ENCODE measurements at places on chromosomes 2 and 18. TPM values are rescaled to one million over a fixed set of nuclear protein-coding genes. Genes with fewer than 3 reads are reported as not detected.

Gene GKN1
- total RNA-seq, result not detected

Gene SERPINB11
- total RNA-seq, result under 0.01 TPM

Gene SCG2
- 0.28 TPM for total RNA-seq

Gene PPIG
- 33.8 TPM for total RNA-seq

Gene CD207
- not detected for total RNA-seq

Gene WNT10A
- total RNA-seq, result 7.5 TPM

Gene TRIM54
- total RNA-seq, result not detected

Gene PLEKHH2
- 0.43 TPM for total RNA-seq

Gene RAB6C
- under 0.01 TPM for total RNA-seq

Gene TRIB2
- 4.4 TPM for total RNA-seq

Gene DSC2
- total RNA-seq, result 226 TPM

Gene C1QL2
- not detected for total RNA-seq

Gene NEU2
- total RNA-seq, result not detected

Gene NOSTRIN
- under 0.01 TPM for total RNA-seq

Gene ZSCAN30
- 14.8 TPM for total RNA-seq

Gene UNC50
- total RNA-seq, result 50.6 TPM

Gene AKAIN1
- total RNA-seq, result not detected

Gene TLX2
- total RNA-seq, result not detected

Gene C2orf80
- not detected for total RNA-seq

Gene SERPINB5
- 470 TPM for total RNA-seq

Gene FTCDNL1
- total RNA-seq, result 2.3 TPM

Gene LYPD6
- 1.4 TPM for total RNA-seq

Gene FER1L5
- under 0.01 TPM for total RNA-seq

Gene ARHGAP15
- not detected for total RNA-seq

Gene MYCN
- total RNA-seq, result not detected

Gene TRIM43
- total RNA-seq, result not detected

Gene SULT1C3
- total RNA-seq, result not detected

Gene PDE11A
- not detected for total RNA-seq

Gene LYG2
- total RNA-seq, result not detected

Gene RNU2-63P
- 51.9 TPM for total RNA-seq

Gene TWIST2
- 4.8 TPM for total RNA-seq

Gene UBXN4
- total RNA-seq, result 60.5 TPM

Gene CCDC85A
- not detected for total RNA-seq

Gene RIT2
- not detected for total RNA-seq

Gene ERICH2
- total RNA-seq, result 1.7 TPM

Gene ANO7
- total RNA-seq, result not detected

Gene VIT
- not detected for total RNA-seq

Gene LIPT1
- 8.9 TPM for total RNA-seq

Gene CREG2
- 3.1 TPM for total RNA-seq

Gene SPATA3
- not detected for total RNA-seq

Gene IL1F10
- total RNA-seq, result 0.34 TPM

Gene C18orf54
- 2.0 TPM for total RNA-seq

Gene CCDC141
- not detected for total RNA-seq

Gene SERTAD2
- total RNA-seq, result 25.2 TPM

Gene C2orf81
- 0.85 TPM for total RNA-seq

Gene POTEI
- total RNA-seq, result not detected

Gene SERPINB13
- total RNA-seq, result 16.7 TPM

Gene POU3F3
- not detected for total RNA-seq

Gene TMEM17
- total RNA-seq, result 1.7 TPM

Gene PKP4
- 55.0 TPM for total RNA-seq

Gene OR6B2
- total RNA-seq, result not detected

Gene KLHL29
- 9.9 TPM for total RNA-seq

Gene ELOA2
- total RNA-seq, result not detected

Gene ACMSD
- not detected for total RNA-seq

Gene PTPRN
- total RNA-seq, result not detected

Gene ST8SIA3
- not detected for total RNA-seq

Gene GALNT13
- total RNA-seq, result 1.0 TPM

Gene SLC11A1
- total RNA-seq, result 0.34 TPM

Gene DLX2
- total RNA-seq, result 0.28 TPM

All from nasal cavity respiratory epithelium epithelial cell of viscerocranial mucosa (primary cell).